Activated CD4-positive, CD25-positive, alpha-beta regulatory T cell treated with anti-CD3 and anti-CD28 coated beads, Interleukin-2, amount 50 U/mL, for 24 hours (primary cell): ENCODE measurements at places on chromosomes 7 and 10.

- no peak for ATAC-seq
Measured at GRCh38 chr7:137519947-137520346, 176.4 kb upstream of the PTN start.

GRCh38 chr10:52440612-52441285 is 126.7 kb downstream of the DKK1 start:
- ATAC-seq: no peak

- ATAC-seq: peak; percentile 68
Measured at GRCh38 chr10:102283488-102283887, 38.2 kb downstream of the GBF1 start.

GRCh38 chr7:95996174-95996573 is 223.8 kb downstream of the DYNC1I1 start:
- ATAC-seq: no peak

DNA sequence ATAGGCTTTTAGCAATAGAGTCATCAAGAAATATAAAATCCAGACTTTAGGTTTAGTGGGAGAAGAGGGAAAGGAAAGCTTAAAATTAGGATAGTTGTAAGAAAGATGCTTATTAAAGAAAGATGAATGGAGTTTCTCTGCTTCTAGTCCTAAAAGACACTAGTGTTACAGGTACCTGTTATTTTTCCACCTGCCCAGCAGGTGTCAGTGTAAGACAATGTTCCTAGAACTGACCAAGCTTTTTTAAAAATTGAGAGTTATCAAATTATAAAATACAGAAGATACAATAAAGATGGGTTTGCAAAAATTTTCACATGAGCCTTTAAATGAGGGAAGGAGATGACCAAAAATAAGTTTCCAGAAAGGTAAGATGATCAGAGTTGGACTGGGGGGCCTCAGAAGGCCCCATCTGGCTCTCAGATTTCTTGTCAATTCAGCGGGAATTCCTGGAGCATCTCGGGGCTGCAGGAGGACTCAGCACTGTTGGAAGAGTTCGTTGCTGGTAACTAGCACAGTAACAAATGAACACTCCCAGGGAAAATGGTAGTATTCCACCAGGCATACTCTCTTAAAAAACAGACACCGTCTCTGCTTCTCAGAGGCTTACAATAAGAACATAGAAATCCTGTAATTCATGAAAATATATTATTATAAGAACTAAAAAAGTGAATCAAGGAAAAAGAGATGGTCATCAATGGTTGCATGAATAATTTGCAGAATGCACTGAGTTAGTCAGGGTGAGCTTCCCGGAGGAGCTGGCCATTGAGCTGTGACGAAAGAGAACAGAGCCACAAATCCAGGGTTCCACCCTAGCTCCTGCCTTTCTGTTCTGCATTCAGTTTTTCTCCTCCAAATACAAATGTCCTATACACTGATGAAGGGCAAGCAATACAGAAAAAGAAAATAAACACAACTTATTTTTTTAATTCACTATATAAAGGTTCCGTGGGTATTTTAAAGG is 71.8 kb upstream of the PIK3CG start:
- no peak for ATAC-seq

GRCh38 chr7:133858311-133858710 is 268.8 kb upstream of the LRGUK start:
- no peak for ATAC-seq

DNA sequence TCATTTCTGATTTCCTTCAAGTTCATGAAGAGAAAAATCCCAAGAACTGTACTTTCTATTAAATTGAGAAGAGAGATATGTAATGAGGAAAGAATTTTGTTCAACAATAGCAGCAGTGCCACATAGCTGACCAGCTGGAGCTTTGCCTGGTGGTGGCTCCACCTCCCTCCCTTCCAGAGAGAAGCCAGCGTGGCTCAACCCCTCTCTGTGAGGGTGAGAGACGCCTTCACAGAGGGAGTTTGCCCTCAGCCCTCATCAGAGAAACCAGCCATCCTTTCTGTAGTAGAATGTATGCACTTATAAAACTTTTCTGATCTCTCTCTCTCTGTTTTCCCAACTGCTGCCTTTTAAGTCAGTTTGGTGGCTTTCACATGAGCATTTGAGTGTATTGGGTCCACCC is 20.5 kb upstream of the COL1A2 start:
- no peak for ATAC-seq

DNA sequence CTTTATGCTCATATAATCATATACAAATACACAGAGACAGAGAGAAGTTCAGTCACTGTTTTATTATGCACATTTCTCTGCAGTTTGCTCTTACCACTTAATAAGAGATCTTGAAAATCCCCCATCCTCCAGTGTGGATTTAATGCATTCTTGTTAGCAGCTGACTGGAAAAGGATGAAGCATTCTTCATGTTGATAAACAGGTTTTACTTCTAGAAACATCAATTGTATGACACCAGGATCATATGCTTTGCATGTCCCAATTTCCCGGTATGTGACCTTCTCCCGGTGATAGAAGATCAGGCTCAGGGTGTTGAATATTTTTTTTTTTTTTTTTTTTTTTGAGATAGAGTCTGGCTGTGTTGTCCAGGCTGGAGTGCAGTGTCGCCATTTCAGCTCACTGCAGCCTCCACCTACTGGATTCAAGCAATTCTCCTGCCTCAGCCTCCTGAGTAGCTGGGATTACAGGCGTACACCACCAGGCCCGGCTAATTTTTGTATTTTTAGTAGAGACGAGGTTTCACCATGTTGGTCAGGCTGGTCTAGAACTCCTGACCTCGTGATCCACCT is 6.2 kb upstream of the CREB3L2 start:
- ATAC-seq: no peak

DNA sequence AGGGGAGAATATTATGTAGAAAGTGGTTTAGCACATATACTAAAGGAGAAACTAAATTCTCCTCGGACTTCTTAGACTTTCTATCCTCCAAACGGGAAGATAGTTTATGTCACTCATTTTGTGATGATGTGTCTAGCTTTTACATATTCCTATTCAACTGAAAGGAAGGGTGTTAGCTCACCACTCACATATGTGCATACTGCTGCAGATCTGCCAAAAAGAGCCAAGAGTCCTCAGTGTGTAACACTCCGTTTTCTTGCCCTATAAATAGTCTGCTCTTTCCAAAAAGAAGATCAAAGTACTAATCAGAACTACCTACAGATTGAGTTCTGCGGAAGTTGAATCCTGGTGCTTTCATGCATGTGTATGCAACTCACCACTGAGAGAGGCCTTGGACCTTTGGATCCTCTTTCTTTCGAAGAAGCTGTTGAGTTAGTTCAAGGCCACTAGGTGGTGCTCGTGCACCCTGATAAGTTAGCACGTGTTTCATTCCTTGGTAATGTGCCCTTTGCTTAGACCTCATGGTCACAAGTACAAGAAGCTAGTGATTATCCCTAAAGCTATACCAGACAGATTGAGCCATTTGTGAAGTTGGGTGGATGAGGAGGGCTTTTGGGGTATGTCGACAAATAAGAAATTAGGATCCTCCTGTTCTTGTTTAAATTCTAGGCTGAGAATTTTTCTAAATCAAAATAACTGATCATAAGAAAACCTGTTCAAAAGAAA is 14.1 kb downstream of the YAE1 start:
- peak; percentile 82 for ATAC-seq

GRCh38 chr7:88090671-88091070 is 129.2 kb downstream of the SRI start:
- ATAC-seq: no peak

GRCh38 chr7:36395171-36395894 is 5.7 kb downstream of the ANLN start:
- no peak for ATAC-seq

GRCh38 chr7:114554781-114555537 is 140.3 kb downstream of the FOXP2 start:
- no peak for ATAC-seq

- ATAC-seq: no peak
Measured at GRCh38 chr7:98935811-98936210, 57.5 kb downstream of the TRRAP start.

GRCh38 chr10:132961420-132961786 is 19.0 kb upstream of the CFAP46 start:
- no peak for ATAC-seq

GRCh38 chr7:128755075-128755818 is 16.1 kb downstream of the CALU start:
- ATAC-seq: no peak

DNA sequence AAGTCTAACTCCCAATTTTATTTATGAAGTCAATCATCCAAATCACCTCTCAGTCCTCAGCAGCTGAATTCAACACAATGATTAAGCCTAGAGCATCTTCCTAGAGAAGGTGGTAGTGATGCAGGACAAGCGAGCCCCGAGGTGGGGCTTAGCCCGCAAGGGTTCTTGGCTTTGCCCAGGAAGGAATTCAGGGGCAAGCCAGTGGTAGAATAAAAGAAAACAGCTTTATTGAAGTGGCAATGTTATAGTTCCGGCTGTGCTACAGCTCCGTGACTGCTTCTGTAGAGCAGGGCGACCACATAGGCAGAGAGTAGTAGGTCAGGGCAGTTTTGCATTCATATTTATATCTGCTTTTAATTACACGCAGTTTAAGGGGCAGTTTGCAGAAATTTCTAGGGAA is 18.1 kb downstream of the IL2RA start:
- ATAC-seq: no peak

GRCh38 chr7:34755008-34755407 is 97.0 kb downstream of the NPSR1 start:
- no peak for ATAC-seq

GRCh38 chr7:50293509-50294179 is 10.9 kb upstream of the IKZF1 start:
- peak; percentile 27 for ATAC-seq

- no peak for ATAC-seq
Measured at GRCh38 chr10:96670786-96671185, 49.5 kb downstream of the PIK3AP1 start.

- no peak for ATAC-seq
Measured at GRCh38 chr10:59068581-59069191, 107.8 kb upstream of the PHYHIPL start.

- ATAC-seq: no peak
Measured at GRCh38 chr10:21336476-21337170, 188.9 kb downstream of the SKIDA1 start.

- no peak for ATAC-seq
Measured at GRCh38 chr7:106493041-106493731, 167.8 kb downstream of the CCDC71L start.

DNA sequence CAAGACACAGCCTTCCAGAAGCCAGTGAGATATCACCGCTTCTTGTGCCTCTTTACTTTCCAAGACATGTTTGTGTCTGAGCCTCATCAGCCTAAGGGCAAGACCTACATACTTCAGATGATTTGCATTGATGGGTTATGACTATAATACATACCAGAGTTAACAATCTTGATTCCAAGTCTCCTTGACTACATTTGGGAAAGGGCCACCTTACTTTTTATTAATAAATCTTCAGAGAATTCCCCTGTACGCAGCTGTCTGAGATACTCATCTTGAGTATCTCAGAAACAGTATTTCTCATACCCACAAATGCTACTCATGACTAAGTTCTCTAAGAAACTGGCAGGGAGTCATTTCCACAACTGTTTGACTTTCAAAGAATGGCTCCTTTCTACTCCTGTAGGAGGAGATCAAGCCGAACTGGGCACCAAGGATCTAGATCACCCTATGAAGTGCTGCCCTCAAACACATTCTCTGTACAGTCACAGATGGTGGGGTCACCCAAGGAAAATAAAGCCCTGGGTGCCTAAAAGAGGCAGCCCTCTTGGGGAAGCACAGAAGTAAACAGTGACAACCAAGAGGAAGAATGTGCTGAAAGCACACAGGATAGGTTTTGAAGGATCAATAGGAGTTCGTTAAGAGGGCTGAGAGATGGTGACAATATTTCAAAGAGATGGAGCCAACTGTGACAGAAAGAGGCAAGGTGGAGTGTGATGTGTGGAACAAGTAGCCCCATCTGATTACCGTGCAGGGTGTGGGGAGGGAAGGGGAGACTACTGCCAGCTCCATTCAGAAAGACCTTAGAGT is 138.9 kb downstream of the JAZF1 start:
- ATAC-seq: peak; percentile 74

GRCh38 chr10:14285941-14286560 is 44.7 kb downstream of the FRMD4A start:
- no peak for ATAC-seq

- no peak for ATAC-seq
Measured at GRCh38 chr10:58721601-58722281, 209.1 kb downstream of the BICC1 start.

GRCh38 chr10:14052931-14053330 is 277.8 kb downstream of the FRMD4A start:
- ATAC-seq: no peak

- ATAC-seq: no peak
Measured at GRCh38 chr7:87445897-87446296, 29.6 kb downstream of the ABCB4 start.

DNA sequence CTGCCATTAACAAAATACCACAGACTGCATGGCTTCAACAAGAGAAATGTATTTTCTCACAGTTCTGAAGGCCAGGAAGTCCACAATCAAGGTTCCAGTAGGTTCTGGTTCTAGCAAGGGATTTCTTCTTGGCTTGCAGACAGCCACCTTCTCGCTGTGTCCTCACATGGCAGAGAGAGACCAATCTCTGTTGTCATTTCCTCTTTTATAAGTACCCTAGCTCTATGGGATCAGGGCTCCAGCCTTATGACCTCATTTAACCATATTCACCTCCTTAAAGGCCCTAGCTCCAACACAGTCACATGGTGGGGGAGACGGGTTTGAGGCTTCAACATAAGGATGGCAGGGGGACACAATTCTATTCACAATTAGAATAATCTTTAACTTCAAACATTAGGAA is 23.6 kb downstream of the ABI1 start:
- ATAC-seq: no peak

DNA sequence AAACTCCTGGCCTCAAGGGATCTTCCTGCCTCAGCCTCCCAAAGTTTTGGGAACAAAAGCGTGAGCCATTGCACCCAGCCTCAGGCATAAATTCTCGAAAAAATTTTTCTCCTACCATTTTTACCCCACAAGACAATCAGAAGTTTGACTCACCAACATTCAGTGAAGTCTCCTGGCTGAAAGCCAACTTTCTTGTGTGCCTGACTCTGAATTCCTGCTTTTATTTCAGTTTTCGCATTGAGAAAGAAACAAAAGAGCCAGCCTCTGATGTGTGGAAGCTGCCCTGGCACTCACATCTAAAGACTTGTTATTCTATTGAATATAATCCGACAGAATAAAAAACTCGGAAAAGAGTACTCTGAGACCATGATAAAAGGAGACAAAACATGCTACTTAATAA is 402.9 kb downstream of the MAGI2 start:
- ATAC-seq: no peak

DNA sequence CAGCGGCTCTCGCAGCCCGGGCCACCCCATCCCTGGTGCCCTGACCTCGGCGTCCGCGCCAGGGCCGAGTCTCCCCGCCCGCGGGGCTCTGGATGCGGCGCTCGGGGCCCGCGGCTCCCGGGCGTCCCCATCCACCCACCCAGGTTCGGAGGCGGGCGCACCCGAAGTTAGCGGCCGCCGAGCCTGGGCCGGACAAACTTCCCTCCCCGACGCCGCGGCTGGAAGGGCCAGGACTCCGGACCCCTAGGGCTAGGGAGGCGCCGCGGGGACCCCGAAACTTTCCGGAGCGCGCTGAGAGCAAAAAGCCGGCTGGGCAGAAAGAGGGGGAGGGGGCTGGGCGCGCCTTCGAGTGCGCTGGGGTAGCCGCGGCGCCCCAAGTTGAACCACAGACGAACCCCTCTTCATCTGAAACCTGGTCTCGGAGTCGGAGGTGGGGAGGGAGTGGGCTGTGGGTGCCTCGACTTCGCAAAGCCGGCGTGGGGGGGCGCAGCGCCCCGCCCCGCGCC is 3.7 kb upstream of the ELFN1 start:
- no peak for ATAC-seq
